ENCODE measurements at places on chromosomes 7 and 10.

- DNase-seq: no peak
Observed at GRCh38 chr7:79912213-79912633, 222.4 kb upstream of the GNAI1 start.

GRCh38 chr7:4178916-4179687, 503.0 kb upstream of the FOXK1 start:
- no peak for DNase-seq

GRCh38 chr10:87915989-87916388, 52.6 kb downstream of the PTEN start:
- DNase-seq: no peak

DNA sequence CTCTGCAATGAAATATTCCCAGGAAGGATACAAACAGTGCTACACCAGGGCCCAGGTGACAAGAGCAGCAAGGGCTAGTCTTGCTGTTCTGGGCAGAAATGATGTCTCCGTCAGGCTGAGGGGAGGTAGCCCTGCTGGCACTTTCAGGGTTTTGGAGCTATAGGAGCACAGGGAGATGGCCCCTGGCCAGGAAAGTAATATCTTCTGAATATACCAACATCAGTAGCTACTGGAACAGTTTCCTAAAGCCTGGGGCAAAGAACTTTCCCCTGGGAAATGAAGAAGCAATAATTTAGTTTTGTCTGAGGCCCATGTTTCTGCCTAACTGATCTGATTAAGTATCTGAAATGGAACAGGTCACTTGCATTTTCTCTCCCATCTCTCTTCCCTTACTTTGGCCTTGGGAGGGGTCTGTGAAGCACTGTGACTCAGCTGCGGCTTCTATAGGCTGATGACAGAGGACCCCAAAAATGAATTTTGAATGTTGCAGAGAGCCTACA, 489.1 kb upstream of the PODXL start:
- DNase-seq: no peak

DNA sequence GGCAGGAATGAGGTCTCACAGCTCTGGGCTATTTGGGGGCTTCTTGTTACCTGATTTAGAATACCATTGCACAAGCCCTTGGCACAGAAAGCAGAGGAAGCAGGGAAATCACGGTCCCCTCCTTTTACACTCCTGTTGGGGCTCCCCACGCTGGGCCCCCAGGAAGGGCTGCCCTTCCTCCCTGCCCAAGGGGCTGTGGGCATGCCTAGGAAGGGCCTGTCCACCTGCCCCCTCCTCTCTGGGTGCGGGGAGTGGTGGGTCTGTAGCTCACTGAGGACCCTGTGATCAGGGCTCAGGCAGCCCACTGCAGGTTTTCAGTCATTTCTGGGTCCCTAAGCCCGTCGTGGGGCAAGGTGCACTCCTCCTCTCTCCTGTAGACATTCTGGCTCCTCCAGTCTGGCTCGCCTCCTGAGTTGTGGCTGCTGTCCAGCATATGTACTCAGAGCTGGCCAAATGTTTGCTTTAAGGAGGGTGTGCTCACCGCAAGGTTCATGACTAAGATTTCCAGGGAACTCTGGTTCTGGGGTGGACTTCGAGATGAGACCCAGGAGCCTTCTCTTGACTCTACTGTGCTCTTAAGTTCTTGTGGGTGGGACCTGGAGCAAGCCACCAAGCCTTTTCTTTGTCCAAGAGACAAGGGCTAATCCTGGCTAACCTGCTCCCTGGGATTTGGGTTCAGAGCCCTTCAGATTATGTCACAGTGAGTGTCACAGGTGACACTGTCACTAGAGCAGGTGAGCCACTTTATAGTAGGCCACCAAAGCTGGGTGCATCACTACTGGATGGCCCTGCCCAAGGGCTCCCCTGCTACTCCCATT, 56.0 kb downstream of the TACR2 start:
- DNase-seq: no peak
